ENCODE measurements at places on chromosomes 3 and 15.

GRCh38 chr3:51968170-51968775 is 1.0 kb upstream of the PCBP4 start:
- peak; percentile 37 for DNase-seq

GRCh38 chr15:60871152-60871551 is 357.9 kb downstream of the RORA start:
- DNase-seq: no peak

DNA sequence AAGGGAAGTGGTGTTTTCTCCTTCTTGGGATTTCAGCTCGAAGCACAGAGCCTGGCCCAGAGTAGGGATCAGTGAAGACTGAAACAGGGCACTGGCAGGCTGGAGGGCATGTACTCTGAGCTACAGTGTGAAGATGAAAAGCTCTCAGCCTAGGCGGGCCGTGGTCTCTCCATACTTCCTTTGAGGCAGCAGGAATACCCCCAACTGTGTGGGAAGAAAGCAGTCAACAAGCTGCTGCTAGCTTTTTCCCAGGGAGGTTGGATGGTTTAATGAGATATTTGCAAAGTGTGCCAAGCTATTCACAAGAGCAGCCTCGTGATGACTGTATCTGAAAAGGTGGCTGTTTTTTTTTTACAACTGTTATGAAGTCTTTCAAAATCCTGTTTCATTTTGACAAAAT is 47.2 kb downstream of the NMNAT3 start:
- no peak for DNase-seq

DNA sequence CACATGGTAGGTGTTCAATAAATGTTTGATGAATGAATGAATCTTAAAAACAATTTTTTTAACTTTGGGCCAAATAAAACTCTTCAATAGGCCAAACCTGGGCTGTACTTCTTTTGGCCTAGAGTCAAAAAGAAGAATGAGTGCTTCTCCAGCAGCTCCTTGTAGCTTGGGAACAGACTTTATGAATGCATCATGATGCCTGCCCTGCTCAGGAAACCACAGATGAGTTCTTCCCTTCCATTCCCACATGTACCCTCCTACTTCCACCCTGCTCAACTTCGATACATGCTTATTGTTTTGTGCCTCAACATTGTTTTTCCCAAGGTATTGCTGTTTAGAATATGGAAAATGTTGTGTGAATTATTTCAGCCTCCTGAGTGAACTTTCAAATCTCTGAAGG is 87.0 kb downstream of the FILIP1L start:
- DNase-seq: no peak

GRCh38 chr3:23430781-23431398 is 227.8 kb downstream of the UBE2E2 start:
- DNase-seq: peak; percentile 35

DNA sequence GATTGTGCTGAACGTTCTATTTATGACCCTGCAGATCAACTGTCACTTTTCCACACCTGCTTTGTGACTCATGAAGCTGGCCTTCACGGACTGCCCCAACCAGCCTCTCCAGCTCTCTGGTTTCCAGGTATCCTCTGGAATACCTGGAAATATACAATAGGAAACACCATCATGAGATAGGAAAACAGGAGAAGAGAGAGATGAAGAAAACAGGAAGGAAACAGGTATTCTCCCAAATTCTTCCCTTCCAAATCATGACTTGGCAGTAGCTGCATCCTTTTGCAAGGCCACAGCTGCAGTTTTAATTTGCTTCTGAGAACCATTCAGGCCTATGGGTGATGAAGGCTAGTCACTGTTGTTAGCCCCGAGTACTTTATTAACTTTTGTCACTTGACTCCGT is 909.1 kb downstream of the EPHA3 start:
- DNase-seq: peak; percentile 12

DNA sequence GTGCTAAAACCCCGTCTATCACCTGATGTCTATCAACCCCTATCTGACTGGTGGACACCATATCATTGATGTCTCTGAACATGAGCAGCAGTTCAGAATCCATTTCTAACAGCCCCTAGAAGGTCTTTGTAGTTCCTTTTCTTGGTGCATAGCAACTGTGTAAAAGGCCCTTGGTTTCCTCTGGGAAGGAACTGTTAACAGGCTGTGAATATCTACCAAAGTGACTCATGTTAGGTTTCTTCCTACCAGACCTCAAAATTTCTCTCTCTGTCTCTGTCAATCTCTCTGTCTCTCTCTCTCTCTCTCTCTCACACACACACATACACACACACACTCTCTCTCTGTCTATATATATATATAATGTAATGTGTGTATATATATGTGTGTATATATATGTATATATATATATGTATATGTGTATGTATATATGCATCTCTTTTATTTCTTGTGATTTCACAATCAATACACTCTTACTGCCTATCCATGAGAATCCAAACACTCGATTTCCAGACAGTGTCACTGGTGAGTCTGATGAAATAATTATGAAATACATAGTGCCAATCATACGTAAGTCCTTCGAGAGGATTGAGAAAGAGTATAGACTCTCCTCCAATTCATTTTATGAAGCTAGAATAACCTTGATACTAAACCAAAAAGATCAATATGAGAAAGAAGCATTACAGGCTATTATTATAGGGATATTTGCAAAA is 335.9 kb upstream of the SLCO3A1 start:
- peak; percentile 62 for DNase-seq

GRCh38 chr3:12239301-12239700 is 49.6 kb upstream of the PPARG start:
- DNase-seq: peak; percentile 52

DNA sequence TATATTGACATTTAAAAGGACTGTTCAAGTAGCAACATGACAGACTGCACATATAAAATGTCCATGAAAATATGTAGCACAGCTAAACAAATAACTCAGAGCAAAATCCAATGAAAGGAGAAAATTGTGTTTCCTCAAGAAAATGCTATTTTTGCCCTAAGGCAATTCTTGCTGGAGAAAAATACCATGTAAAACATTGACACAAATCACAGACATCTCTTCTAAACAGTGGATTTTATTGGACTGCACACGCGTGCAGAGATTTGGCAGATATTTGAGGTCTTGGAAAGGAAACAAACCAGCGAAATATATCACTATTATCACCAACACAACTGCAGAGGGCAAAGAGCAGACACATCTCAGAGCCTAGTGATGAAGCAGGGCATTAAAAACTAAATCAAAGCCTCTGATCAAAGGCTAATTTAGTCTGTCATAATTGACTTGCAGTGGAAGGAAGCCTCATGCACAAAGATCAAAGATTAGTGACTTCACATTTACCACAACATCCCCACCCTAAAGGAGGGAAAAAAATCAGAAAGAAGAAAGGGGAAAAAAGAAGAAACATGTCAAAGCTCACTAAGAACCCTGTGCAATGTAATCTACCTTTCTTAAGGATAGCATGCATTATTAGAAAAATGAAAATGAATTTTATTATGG is 52.4 kb downstream of the CHL1 start:
- DNase-seq: no peak

- DNase-seq: peak; percentile 50
Observed at GRCh38 chr3:105417525-105418289, 51.0 kb downstream of the ALCAM start.

DNA sequence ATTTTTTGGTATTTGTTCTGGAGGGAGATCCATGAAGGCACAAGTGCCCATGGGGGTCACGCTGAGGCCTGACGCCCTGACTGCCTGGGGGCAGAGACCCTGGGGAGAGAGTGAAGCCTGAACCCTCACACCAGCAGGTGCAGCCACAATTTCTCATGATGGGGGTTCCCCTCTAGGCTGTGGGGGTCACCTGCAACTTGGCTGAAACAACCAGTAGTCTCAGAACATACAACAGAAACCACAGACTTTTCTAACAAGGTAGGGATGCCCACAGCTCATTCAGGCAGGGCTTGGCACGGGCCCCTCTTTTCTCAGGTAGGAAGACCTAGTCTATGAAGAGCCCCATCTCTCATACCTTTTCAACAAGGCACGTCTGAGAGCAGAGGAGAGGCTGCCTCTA is 245.1 kb downstream of the ADAMTS17 start:
- DNase-seq: no peak

GRCh38 chr3:104291437-104291851 is 1075.3 kb upstream of the ALCAM start:
- DNase-seq: peak; percentile 19

DNA sequence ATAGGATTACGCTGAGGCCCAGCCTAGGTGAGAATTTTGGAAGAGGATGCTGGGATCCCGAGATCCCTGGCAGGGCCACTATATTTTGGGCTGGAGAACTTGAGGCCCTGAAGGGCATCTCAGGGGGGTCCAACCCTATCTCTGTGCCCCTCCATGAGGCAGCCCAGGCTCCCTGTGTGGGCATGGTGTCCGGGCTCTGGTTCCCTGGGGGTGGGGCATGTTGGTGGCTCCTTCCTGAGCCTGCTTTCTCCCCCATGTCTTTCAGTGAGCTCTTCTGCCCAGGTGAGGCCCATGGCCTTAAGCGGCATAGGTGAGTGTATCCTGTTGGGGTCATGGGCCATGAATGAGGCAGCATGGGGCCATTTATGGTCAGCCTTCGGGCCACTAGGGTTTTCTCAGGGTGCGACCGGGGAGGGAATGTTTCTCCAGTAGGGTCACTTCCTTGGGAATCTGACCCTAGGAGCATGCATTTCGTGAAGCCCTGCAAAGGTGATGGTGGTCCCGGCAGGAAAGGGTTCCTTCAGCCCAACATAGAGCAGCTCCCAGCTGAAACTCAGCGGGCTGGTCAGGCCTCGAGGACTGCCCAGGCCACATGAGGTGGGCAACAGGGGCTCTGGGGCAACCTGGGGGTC is 191.3 kb downstream of the UBE3A start:
- no peak for DNase-seq

- DNase-seq: no peak
Observed at GRCh38 chr3:62403765-62404164, 30.4 kb upstream of the FEZF2 start.

GRCh38 chr3:106820726-106821362 is 556.4 kb upstream of the CCDC54 start:
- no peak for DNase-seq

- DNase-seq: peak; percentile 73
Observed at GRCh38 chr3:179929091-179929529, 107.6 kb downstream of the PEX5L start.

- peak; percentile 51 for DNase-seq
Observed at GRCh38 chr15:44713006-44713966, 2.0 kb downstream of the B2M start.

- no peak for DNase-seq
Observed at GRCh38 chr3:101512396-101512645, 691 bp downstream of the SENP7 start.

DNA sequence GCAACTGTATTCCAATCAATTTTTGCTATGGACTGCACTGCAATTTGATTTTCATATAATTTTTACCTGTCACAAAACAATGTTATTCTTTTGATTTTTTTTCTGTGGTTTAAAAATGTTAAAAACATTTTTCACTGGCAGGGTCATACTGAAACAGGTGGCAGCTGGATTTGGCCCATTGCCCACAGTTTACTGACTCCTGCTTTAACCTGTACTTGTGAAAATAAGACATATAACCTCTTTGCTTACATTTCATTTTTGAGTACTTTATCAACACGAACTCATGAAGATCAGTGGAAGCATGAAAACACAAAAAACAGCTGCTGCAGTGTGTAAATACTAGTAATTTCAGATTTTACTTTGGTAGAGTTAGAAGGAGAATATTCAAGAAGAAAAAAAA is 313.1 kb downstream of the WDR72 start:
- no peak for DNase-seq

DNA sequence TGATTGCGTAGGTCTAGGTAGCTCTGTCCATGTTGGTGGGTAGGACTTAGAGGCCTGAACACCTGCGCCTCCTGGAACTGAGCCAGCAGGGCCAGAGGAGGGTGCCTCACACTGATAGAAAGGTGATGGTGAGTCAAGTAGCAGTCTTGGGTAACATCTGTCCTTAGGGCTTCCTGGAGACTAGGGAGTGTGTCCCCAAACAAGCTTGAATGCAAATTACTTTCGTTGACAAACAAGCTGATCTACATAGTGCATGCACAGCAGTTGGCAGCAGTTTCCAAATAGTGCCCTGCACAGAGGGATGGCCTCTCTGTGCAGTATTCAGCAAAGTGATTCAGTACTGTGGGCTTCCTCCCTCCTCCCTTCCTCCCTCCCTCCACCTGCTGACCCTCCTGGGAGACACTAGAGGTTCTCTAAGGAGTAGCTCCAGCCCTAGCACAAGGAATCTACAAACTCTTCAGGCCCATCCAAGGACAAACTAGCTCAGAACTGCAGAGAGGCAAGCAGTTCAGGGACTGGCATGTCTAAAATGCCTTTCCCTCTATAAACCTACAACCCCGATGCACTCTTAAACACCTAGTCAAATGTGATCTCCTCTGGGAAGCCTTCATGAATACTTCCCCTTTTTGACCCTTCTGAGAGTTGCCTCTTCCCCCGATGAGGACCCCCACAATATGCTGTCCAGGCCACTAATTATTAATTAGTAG is 61.0 kb downstream of the TLE3 start:
- no peak for DNase-seq

GRCh38 chr3:126305427-126305826 is 51.8 kb downstream of the KLF15 start:
- DNase-seq: no peak

DNA sequence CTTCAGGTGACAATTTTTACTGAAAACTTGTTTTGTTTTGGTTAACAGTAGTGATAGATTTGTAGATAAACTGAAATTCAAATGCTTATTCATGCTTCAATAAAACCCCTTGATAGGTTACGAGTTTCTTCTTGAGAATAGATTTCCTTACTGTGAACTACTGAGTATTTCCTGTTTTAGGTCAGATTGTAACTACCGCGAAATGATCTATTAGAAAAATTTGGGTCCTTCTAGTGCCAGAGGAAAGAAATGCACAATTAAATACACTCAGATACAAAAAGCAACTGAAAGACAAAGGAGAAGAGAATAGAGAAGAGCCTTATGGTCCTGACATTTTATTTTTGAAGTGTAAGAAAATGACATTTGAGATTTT is 251.7 kb upstream of the TBL1XR1 start:
- DNase-seq: no peak

- DNase-seq: peak; percentile 23
Observed at GRCh38 chr15:47360305-47360704, 357.0 kb upstream of the SEMA6D start.

- DNase-seq: peak; percentile 38
Observed at GRCh38 chr3:149771652-149772271, 19.5 kb upstream of the COMMD2 start.

DNA sequence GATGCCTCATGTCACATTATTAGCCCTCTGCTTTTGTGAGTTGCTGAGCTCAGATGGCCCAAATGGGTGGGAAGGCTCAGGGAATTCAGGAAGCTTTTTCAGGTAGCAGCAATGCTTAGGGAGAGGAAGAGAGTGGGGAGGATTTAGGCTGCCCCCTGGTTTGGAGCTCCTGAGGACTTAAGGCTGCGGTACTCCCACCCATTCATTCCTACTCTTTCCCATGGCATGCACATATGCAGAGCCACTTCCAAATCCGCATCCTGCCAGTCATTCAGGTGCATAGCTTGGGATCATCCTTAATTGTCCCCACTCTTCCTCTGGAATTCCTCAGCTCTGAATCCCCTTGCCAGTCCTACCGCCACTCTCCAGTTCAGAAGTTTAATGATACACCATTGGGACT is 343.1 kb upstream of the FRG2C start:
- DNase-seq: no peak

All from fibroblast of mammary gland (primary cell).